GM23338 (cell line): ENCODE measurements at places on chromosomes 3 and 15. TPM values are rescaled to one million over a fixed set of nuclear protein-coding genes. Genes with fewer than 3 reads are reported as not detected.

GRCh38 chr3:148790851-148791735, 36.5 kb upstream of the CPB1 start:
- 0 out of 2 replicates have a peak, but pooled peaks cover 5% of the 10 kb centered on the region for H3K36me3 ChIP-seq
- H3K27me3 ChIP-seq, result no peaks in the 10 kb centered on the region
- no peak for DNase-seq
- H3K27ac ChIP-seq, result no peak overlapping the region

EOMES gene
- total RNA-seq, result 0.10 TPM in 1 of 2 replicates, not detected in the other

- H3K27ac ChIP-seq, result no peak overlapping the region
- peak; percentile 86 for DNase-seq
- H3K4me1 ChIP-seq, result peaks cover 3% of the 10 kb centered on the region; the same call in 1 of the 2 replicates
Measured at GRCh38 chr3:135516143-135516542, 449.4 kb upstream of the PPP2R3A start.

DNA sequence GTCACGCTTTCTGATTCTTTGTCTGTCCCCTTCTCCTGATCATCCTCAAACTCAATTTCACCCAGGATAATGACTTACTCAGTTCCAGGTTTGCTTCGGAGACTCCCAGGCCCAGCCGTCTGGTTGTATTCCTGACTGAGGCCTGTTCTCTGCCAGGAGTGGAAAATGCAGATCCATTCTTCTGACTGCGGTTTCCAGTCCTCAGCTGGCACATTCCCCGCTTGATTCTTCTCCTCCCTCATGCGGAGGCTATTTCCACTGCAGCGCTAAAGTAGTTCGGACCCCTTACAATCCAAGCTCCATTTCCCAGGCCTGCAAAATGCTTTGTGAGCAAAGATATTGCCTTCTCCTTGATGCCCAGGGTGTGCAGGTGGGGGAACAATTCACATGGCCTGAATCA, 47.2 kb upstream of the GALNT15 start:
- H3K36me3 ChIP-seq, result no peaks in the 10 kb centered on the region
- no peak overlapping the region for H3K27ac ChIP-seq
- H3K4me1 ChIP-seq, result no peaks in the 10 kb centered on the region
- no peak overlapping the region for H3K4me3 ChIP-seq
- H3K27me3 ChIP-seq, result no peaks in the 10 kb centered on the region

DNA sequence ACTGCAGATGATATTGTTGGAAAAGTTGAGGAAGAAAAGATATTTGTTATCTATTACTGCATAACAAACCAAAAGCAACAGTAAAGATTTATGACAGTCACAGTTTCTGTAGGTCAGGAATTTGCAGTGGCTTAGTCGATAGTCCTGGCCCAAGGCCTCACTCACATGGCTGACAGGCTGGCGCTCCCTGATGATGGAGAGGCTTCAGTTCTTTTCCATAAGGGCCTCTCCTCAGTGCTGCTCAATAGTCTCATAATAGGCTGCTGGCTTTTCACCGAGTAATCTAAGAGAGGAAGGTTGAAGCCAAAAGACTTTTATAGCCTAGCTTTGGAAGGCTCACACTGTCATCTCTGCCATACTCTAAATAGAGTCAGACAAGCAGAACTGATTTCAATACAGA, 17.7 kb downstream of the IREB2 start:
- no peak overlapping the region for H3K4me3 ChIP-seq
- DNase-seq, result no peak
- no peaks in the 10 kb centered on the region for H3K27me3 ChIP-seq
- peaks cover 18% of the 10 kb centered on the region for H3K4me1 ChIP-seq

GRCh38 chr3:46429671-46430070, 22.6 kb downstream of the CCRL2 start:
- peaks cover 7% of the 10 kb centered on the region for H3K36me3 ChIP-seq
- no peak overlapping the region for H3K27ac ChIP-seq
- DNase-seq, result no peak
- no peaks in the 10 kb centered on the region; the same call in 1 of the 2 replicates for H3K4me1 ChIP-seq

GRCh38 chr3:157204431-157204830, 44.5 kb upstream of the CCNL1 start:
- no peaks in the 10 kb centered on the region for H3K27me3 ChIP-seq
- no peaks in the 10 kb centered on the region for H3K36me3 ChIP-seq
- H3K4me3 ChIP-seq, result no peak overlapping the region
- H3K4me1 ChIP-seq, result 0 out of 2 replicates have a peak, but pooled peaks cover 12% of the 10 kb centered on the region
- H3K27ac ChIP-seq, result no peak overlapping the region

- H3K4me3 ChIP-seq, result no peak overlapping the region
- H3K27me3 ChIP-seq, result no peaks in the 10 kb centered on the region
- H3K4me1 ChIP-seq, result no peaks in the 10 kb centered on the region
- H3K36me3 ChIP-seq, result no peaks in the 10 kb centered on the region
- no peak for DNase-seq
Measured at GRCh38 chr3:73121669-73122331, 60.3 kb downstream of the EBLN2 start.

CIDEC gene
- total RNA-seq, result not detected in 2 replicates

DNA sequence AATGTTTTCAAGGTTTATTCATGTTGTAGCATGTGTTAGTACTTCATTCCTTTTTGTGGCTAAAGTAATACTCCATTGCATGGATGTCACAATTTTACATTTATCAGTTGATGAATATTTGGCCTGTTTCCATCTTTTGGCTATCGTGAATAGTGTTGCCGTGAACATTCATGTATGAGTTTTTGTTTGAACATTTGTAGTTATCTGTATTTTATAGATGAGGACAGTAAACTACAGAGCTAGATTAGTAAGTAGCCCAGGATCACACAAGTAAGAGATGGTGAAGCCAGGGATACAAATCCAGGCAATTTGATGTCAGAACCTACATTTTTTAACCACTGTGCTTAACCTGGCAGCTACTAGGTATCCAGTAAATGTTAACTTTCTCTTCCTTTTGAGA, 63.2 kb downstream of the ASTE1 start:
- DNase-seq, result no peak
- no peaks in the 10 kb centered on the region for H3K27me3 ChIP-seq
- peaks cover 7% of the 10 kb centered on the region for H3K4me1 ChIP-seq

GRCh38 chr15:63093486-63094205, 28.0 kb upstream of the LACTB start:
- H3K36me3 ChIP-seq, result no peaks in the 10 kb centered on the region
- no peak overlapping the region for H3K4me3 ChIP-seq
- peak; percentile 95 for DNase-seq
- H3K27ac ChIP-seq, result no peak overlapping the region; the same call in 1 of the 2 replicates

PRRT3 gene
- 5.1 and 6.9 TPM in 2 replicates for total RNA-seq

C2CD4B gene
- total RNA-seq, result 1.3 and 1.5 TPM in 2 replicates

MEIS2 gene
- total RNA-seq, result not detected in 2 replicates

- DNase-seq, result no peak
- H3K4me1 ChIP-seq, result peaks cover 8% of the 10 kb centered on the region; the same call in 1 of the 2 replicates
- H3K27me3 ChIP-seq, result no peaks in the 10 kb centered on the region
- no peak overlapping the region for H3K27ac ChIP-seq
Measured at GRCh38 chr15:101266034-101266433, 11.3 kb downstream of the SELENOS start.

ACTC1 gene
- 18.6 and 26.2 TPM in 2 replicates for total RNA-seq

GRCh38 chr3:45124352-45124751, 21.8 kb downstream of the CDCP1 start:
- no peaks in the 10 kb centered on the region for H3K27me3 ChIP-seq
- no peaks in the 10 kb centered on the region for H3K4me1 ChIP-seq
- no peak overlapping the region for H3K27ac ChIP-seq
- no peaks in the 10 kb centered on the region for H3K36me3 ChIP-seq

CHST13 gene
- total RNA-seq, result 8.4 TPM in 2 replicates

GRCh38 chr3:136378011-136378410, 127.9 kb downstream of the PCCB start:
- H3K27ac ChIP-seq, result no peak overlapping the region
- no peak for DNase-seq
- H3K4me3 ChIP-seq, result no peak overlapping the region
- H3K4me1 ChIP-seq, result no peaks in the 10 kb centered on the region
- no peaks in the 10 kb centered on the region; the same call in 1 of the 2 replicates for H3K36me3 ChIP-seq
- H3K27me3 ChIP-seq, result no peaks in the 10 kb centered on the region

IL16 gene
- total RNA-seq, result not detected in 2 replicates

DNA sequence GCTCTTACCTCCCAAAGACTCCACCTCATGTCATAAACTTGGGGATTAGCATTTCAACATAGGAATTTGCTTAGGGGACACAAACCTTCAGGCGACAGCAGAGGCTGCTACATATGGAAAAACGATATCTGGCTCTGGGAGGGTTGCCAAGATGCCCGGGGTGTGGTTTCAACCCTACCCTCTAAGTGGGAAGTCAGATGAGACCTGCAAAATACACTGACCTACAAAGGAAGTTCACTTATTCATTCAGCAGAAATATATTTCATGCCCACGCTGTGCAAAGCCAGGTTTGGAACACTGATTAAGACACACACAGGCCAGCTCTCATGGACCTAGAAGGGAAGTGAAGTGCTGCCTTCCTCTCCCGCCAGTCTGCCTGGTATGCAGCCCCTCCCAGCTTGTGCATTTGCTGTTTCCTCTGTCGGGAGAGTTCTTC, 239.3 kb downstream of the FEZF2 start:
- no peak overlapping the region for H3K27ac ChIP-seq
- H3K4me3 ChIP-seq, result no peak overlapping the region
- no peak for DNase-seq
- no peaks in the 10 kb centered on the region for H3K36me3 ChIP-seq

TGM5 gene
- not detected in 2 replicates for total RNA-seq

DNA sequence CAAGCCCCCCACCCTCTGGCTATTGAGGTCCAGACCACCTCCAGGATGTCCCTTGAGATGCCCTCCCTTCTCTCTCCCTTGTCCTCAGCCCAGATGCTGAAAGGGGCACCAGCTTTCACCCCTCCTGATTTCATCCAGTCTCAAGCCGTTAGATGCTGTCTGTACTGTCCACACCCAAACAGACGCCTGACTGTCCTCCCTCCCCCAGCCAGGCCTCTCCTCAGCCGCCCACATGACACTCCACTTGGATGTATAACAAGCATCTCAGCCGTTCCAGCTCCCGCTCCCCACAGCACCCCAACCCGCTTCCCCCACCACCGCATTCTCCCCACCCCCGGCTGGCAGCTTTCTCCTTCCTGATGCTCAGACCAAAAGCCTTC, 25.0 kb upstream of the CYP11A1 start:
- no peaks in the 10 kb centered on the region for H3K27me3 ChIP-seq
- DNase-seq, result no peak
- no peak overlapping the region for H3K27ac ChIP-seq
- no peaks in the 10 kb centered on the region for H3K36me3 ChIP-seq

DNA sequence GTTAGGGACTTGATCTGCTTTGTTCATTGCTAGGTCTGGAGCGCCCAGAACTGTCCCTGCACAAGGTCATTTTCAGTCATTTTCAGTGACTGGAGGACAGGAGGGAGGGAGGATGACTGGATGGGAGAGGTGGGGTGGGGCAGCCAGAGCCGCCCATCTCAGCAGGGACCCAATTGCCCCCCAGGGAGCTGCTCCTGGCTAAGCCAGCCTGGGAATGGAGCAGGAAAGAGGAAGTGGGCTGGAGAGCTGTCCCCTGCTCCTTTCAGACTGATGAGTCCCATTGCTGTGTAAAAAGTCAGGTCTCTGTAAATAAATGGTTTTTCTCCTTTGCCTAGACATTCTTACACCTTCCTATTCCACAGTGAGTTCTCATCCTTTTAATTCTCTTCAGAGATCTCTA, 98.4 kb upstream of the RAD18 start:
- H3K4me1 ChIP-seq, result no peaks in the 10 kb centered on the region
- no peak for DNase-seq
- no peaks in the 10 kb centered on the region for H3K27me3 ChIP-seq
- H3K36me3 ChIP-seq, result no peaks in the 10 kb centered on the region

KBTBD13 gene
- not detected in 2 replicates for total RNA-seq

DNA sequence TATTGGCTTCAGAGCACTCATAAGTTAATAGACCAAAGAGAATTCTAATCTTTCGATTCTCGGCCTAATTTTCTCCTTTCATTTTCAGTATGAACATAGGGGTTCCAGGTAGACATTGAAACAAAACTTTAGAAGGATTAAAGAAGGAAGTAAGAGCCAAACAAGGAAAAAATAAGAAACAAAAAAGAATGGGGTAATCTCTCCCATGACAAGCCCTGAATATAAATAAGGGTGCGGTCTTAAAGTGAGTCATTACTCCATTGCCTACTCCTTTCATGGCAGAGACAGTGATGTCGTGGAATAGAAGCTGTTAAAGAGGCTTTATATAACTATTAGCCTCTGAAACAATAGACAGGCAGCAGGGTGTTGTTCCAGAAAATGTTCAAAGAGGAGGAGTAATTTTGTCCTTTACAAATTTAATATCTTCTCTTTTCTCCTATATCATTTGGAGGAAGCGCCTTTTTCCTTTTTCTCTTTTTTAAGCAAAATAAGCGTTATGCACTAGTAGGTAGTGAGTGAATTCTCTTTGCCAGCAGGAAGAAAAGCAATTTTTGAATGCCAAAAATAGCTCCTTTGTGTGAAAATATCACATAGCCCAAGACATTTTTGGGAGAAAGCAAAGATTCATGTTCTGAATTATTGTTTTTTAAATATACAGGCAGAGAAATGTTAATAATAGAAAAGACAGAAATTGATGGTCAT, 607.9 kb upstream of the KCNMB2 start:
- H3K36me3 ChIP-seq, result no peaks in the 10 kb centered on the region
- no peaks in the 10 kb centered on the region for H3K27me3 ChIP-seq
- H3K4me1 ChIP-seq, result no peaks in the 10 kb centered on the region
- no peak overlapping the region for H3K4me3 ChIP-seq
- H3K27ac ChIP-seq, result no peak overlapping the region
- DNase-seq, result no peak

CELSR3 gene
- total RNA-seq, result 29.2 and 33.3 TPM in 2 replicates

DNA sequence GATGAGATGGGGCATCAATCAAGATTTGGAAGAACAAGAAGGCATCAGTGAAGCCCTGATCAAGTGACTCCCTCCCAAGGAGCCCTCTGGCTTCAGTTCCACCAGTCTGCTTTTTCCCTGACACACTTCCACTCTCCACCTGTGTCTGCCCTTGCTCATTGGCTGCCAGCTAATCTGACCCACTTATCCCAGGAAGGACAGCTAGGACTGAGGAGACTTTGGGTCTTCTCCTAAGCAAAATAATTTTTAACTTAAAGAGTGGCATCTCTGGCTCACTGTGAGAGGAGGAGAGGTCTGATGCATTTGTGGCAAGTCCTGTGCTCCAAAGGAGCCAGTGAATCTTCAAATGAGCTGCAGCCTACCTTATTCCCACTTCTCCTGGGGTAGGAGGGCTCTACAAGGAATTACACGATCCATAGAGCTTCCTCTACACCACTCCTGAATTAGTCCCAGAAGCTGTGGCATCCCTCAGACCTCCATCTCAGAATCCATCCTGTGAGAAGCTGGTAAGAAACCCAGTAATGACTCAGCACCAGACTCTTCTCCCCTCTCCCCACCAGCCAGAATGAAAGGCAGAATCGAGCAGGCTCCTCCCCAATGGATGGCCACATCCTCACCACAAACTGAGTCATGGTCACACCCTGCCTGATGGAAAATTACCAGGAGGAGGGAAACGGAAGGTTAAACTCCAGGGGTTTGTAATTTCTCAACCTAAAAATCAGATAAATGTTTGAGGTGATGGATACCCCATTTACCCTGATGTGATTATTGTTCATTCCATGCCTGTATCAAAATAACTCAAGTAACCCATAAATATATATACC, 6.3 kb upstream of the PKM start:
- H3K4me3 ChIP-seq, result 0 out of 2 replicates have a peak overlapping the region, but pooled peaks have one; percentile 20
- DNase-seq, result peak; percentile 70
- H3K4me1 ChIP-seq, result peaks cover 15% of the 10 kb centered on the region

- peak within 1 kb of the TSS; percentile 72 for H3K4me3 ChIP-seq
- 0 out of 2 replicates have a peak, but pooled peaks cover 8% of the 10 kb centered on the region for H3K4me1 ChIP-seq
- peaks cover 21% of the 10 kb centered on the region for H3K27me3 ChIP-seq
- H3K36me3 ChIP-seq, result no peaks in the 10 kb centered on the region
Measured at GRCh38 chr15:57591822-57592367, at the start of gene MYZAP. Gene MYZAP (plus strand): TSS chr15:57591904. CDS start chr15:57592035, 131 bp downstream.
